ENCODE measurements at places on chromosomes 13 and 19.

DNA sequence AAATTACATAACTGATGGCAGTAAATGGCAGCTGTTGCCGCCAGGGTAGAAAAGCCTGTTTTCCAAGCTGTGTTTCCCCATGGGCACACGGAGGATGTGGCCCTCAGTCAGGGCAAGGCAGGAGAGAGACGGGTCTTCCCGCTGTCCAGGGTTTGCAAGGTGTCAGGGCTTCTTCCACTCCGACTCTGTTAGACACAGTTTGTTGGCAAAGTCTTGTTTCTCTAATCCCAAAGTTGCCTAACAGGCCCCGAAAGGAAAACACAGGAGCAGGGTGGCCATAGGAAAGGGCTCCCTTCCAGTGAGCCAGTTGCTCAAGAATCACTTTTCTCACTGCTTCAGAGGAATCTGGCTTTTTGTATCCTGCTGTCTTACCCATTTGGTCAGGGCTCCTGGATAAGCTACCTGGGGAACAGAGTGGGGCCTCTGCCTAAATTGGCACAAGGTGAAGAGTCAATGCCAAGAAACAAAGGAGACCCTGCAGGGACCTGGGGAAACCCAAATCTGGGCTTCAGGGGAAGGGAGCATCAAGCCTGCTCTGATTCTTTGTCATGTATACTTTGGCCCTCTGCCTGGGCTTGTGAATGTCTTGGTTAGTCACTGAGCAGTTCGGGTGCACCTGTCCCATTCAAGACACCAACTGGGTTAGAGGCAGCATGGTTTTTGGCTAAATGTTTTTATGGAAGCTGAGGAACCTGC, 29.0 kb upstream of the CXCL17 start:
- no peak for DNase-seq

DNA sequence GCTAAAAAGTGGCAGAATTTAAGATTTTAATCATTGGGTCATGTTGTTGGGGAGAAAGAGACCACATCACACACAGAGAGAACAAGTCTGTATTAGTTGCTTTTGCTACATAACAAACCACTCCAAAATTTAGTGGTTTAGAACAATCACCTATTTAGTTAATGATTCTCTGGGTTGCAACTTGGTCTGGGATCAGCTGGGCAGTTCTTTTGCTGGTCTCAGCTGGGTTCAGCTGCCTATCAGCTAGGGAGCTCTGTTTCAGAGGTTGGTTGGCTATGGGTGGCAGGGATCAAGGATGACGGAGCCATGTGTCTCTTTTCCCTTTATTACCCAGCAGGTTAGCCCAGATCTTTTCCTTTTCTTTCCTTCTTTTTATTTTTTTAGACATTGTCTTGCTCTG, 8.9 kb downstream of the PINLYP start:
- DNase-seq, result no peak

GRCh38 chr19:14094854-14095253, 4.3 kb upstream of the SAMD1 start:
- DNase-seq, result no peak

DNA sequence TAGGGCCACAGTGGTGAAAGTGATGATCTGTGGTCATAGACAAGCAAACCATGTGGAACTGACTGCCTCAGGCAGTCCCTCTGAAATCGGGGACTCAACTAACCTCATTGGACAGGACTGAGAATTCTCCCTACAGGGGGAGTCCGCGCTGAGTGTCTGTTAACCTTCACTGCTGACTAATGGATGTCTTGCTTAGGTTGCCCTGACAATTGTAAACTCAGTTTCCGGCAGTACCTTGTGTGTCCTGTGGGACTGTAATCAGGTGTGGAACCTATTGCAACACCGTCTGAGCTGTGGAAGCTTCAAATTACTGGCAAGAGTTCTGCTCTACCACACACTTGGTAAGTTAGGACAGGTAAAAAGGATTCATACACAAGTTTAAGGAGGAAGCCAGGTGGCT, 21.8 kb downstream of the ZNF77 start:
- no peak for DNase-seq

- no peak for DNase-seq
Observed at GRCh38 chr19:32294871-32295438, 50.5 kb upstream of the ZNF507 start.

DNA sequence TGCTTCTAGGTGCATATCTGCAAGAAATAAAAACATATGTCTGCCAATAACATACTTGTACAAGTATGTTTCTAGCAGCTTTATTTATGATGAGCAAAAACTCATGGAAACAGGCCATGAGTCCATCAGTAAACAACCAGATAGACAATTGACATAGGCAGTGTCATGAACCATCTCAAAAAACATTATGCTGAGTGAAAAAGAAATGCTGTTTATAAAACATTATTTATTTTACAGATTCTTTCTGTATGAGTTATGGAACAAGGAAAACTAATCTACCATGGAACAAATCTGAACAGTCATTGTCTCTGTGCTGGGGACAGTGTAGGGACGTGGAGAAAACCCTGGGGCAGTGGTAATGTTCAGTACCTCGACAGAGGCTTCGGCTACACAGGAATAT, 283.9 kb downstream of the UQCRFS1 start:
- DNase-seq, result no peak

GRCh38 chr13:41919741-41920487, 41.0 kb downstream of the VWA8 start:
- no peak for DNase-seq
